Activated CD4-positive, alpha-beta T cell treated with anti-CD3 and anti-CD28 coated beads, Interleukin-2, Interleukin-6, amounts not matched to agents 100 ng/mL and 50 ng/mL, durations not matched to agents 16 hours and 8 hours (primary cell): ENCODE measurements at places on chromosomes 3 and 15.

- no peak for DNase-seq
These were observed 156.9 kb upstream of the RASGRP1 start for GRCh38 chr15:38721568-38721945.

DNA sequence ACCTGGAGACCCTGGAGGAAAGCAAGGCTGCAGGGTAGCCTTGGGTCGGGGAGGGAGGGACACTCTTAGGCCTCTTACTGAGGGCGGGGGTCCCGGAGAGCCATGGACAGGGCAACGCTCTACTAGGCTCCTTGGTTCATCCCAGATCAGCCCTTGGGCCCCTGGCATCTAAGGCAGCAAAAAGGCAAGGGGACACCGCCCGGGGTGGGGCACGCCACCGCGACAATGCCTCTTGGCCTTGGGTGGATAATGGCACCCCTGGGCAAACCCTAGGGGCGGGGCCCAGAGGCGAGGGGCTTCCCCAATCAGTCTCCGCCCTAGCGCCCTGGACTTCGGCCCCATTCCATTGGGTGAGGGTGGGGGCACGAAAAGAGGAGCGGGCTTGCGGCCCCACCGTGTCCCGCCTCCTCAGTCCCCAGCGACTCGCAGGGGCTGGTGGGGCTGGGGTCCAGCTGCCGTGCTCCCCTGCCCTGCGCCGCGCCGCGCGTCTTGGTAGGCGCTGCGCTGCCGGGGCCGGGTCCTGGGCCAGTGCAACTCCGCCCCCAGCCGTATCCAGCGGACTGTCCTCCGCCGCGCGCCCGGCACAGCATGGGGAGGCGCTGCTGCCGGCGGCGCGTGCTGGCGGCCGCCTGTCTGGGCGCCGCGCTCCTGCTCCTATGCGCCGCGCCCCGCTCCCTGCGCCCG, at the start of gene CHST13:
CHST13 (plus strand) TSS at position 411 of the 684 bp plus-strand sequence; CDS start at position 589, 178 bp downstream.
- DNase-seq, result no peak

DNA sequence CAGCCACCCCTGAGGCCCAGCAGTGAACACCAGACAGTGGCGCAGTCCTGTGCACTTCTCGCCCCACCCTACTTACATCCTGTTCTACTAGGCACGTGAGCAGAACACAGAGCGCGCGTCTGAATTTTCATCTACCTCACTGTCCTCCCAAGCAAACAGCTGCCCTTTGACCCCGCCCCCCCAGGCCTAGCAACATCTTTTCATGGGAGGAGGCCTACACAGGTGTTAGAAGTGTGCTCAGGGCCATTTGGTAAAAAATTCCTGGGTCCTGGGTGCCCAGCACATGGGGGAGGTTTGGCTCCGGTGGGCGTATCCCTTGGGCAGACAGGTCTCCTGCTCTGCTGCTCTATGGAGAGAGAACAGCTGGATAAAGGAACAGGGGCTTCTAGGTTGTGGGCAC, 95.0 kb downstream of the MYLK start:
- DNase-seq, result no peak

GRCh38 chr3:56942523-56942922, 117.9 kb upstream of the SPATA12 start:
- DNase-seq, result peak; percentile 65

GRCh38 chr3:10238345-10239183, 9.7 kb upstream of the TATDN2 start:
- peak; percentile 37 for DNase-seq

- no peak for DNase-seq
These were observed 2.4 kb downstream of the ADAMTS9 start for GRCh38 chr3:64685331-64685799.

- DNase-seq, result no peak
These were observed 86.4 kb downstream of the SYNPR start for GRCh38 chr3:63364495-63364894.

DNA sequence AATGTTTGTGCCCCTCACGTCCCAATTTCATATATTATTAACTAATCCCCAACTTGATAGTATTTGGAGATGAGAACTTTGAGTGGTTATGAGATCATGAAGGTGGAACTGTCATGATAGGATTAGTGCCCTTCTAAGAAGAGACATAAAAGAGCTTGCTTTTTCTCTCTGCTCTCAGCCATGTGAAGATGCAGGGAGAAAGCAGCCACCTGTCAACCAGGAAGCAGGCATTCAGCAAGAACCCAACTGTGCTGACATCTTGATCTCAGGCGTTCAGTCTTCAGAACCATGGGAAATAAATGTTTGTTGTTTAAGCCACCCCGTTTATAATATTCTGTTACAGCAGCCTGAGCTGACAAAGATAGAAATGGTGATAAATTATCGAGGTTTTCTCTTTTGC, 278.7 kb upstream of the KCNMB2 start:
- no peak for DNase-seq

- DNase-seq, result peak; percentile 94
These were observed 106.5 kb downstream of the TPRA1 start for GRCh38 chr3:127483902-127484591.

GRCh38 chr3:110311541-110311940, 760.1 kb upstream of the NECTIN3 start:
- no peak for DNase-seq

- no peak for DNase-seq
These were observed 24.7 kb upstream of the KIF23 start for GRCh38 chr15:69389426-69389825.

GRCh38 chr15:35014241-35014640, 26.2 kb upstream of the ZNF770 start:
- no peak for DNase-seq

DNA sequence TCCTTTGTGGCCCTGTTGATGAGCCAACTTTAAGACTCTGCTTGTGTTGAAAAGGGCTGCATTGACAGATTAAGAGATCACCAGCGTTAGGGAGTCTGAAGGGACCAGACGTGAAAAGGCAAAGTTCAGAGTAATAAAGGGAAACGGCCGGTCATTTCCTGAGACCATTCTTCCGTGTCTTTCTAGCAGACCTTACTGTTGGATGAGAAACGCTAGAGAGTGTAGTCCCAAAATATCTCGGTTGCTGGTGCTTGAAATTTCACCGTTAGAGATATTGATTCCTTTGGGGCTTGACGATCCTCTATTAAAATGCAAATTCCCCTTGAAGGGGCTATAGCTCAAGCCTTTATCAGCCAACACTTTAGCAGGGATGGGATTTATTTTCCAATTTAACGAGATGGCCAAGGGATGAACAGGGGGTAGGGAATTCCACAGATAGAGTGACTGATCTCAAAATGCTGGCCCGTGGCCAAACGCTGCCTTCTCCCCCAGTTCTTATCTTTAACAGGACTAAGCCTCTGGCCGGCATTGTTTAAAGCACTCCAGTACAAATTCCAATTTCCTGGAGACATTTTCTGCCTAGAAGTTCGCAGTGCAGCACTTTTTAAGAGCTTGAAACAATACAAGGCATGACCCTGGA, 250.4 kb downstream of the TJP1 start:
- peak; percentile 2 for DNase-seq

- no peak for DNase-seq
These were observed 15.1 kb upstream of the DLL4 start for GRCh38 chr15:40914013-40914412.

- DNase-seq, result peak; percentile 57
These were observed 728 bp downstream of the CRTC3 start for GRCh38 chr15:90530250-90531051.

DNA sequence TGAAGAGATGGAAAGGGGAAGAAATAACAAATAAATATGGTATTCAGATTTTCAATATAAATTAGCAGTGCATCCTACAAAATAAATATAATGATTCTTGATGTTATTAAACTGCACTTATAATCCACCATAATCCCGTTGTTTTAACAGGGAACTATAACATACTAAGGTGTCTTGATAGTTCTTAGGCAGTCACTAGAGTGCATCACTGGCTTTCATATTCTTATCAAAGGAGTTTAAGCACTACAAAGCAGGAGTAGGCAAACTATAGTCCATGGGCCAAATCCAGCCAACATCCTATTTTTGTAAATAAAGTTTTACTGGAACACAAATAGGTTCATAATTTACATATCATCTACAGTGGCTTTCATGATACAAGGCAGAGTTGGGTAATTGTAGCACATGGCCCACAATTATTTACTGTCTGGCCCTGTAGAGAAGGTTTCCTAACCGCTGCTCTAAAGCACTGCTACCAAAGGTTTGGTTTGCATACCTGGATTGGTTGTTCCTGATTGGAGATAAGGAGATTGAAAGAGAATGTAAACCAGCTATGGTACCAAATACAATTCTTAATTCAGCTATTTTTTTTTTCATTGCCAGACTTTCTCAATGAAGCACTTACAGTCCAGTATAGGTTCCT, 104.3 kb downstream of the ZNF280D start:
- DNase-seq, result no peak

DNA sequence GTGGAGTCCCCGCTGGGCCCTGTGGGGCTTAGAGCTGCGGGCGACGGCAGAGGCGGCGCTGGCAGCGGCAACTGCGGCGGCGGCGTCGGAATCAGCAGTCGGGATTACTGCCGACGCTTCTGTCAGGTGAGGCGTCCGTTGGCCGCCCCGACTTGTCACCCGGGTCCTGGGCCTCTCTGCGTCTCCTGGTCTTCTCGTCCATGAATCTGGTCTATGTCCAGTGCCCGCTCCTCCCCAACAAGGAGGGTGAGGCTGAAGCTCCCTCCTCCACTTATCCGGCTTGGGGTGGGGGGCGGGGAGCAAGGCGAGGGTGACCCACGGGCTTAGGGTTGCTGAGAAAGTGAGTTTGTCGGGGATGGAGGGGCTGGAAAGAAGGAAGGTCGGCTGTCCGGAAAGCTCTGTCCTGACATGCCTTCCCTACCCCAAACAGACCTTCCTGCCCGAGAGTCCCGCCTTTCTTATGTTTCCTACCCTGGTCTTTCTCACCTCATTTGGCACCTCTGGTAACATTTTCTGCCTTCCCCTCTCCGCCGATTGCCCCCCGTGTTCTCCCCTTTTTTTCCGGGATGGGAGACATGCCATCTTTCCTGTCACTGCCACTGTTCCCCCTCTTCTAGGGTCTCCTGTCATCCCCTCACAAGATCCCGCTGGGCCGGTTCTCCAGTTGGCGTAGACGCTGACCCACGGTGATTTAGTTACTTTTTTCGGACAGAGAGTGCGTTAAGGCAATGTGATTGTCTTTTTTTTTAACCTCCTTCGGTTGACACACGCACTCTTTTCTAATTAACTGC, 520 bp downstream of the ZNF654 start:
- DNase-seq, result peak; percentile 25

- DNase-seq, result peak; percentile 36
These were observed at the start of gene TRIM71 for GRCh38 chr3:32817558-32818228. Gene TRIM71 (plus strand): TSS chr3:32817997. CDS start chr3:32818081, 84 bp downstream.

DNA sequence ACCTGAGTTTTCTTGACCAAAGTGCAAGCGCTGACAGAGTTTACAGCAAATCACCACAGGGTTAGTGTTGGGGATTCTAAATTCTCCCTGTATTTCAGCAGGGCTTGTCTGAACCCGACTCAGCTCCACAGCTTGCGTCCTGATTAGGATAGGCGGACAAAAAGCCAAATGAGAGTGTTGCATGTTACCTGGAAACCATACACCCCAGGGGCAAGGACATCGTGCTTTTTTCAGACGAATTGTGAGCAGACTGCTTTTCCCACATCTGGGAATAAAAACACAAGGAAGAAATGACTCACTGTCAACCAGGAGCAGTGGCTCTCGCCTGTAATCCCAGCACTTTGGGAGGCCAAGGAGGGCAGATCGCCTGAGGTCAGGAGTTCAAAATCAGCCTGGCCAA, 3.0 kb downstream of the DZIP1L start:
- no peak for DNase-seq

DNA sequence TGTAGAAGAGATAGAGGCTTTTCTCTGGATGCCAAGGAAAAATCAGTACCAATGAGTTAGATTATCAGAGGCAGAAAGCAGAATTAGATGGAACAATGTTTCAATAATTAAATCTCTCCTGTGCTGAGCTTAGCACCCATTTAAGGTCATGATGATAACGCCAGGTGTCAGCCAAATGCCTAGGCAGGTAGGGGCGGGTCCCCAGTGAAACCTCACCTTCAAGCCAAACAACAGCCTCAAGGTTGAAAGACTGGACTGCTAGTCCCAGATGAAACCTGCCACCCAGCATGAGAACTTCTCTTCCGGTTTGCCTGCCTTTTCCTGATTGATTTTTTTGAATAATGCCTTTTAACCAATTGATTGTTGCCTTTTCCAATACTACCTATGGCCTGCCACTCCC, 363.0 kb downstream of the PLOD2 start:
- DNase-seq, result no peak

- no peak for DNase-seq
These were observed 103.3 kb upstream of the COL8A1 start for GRCh38 chr3:99534951-99535704.

DNA sequence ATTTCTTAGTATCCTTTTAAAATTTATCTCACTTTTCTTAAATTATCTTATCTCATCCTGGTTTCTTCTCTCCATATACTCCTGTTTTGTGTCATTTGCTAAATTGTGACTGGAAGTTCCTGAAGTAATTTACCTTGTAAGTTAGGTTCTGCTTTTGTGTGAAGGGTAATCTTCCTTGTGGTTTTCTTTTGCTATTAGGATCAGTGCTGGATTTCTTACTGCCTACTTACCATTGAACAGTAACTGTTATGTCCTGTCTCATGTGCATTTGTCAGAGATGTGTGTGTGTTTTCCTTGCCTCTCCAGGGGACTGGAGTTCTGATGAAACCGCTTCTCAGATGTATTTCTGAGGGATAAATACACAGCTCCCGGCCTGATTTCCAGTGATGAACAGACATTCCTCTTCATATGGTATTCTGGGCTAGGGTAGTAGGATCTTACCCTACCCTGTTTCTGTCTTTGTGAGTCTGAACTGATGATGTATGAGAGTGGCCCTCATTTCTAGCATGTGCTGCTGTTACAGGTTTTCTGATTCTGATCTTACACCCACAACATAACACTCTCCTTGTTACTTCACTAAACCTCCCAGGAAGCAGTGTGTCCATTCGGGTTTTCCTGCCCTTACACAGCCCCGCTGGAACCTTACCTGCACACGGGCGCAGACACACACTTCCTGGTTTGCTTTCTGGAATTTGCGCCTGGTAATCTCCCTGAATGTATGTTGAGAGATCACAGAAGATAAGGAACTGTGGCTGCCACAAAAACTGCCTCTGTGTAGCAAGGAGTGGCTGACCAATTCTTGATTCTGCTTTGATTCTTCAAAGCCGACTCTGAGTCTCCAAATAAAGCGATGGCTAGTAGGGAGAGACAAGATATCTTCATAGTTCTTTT, 14.7 kb downstream of the PAK2 start:
- DNase-seq, result no peak

- DNase-seq, result no peak
These were observed 11.4 kb downstream of the PLA2G4E start for GRCh38 chr15:42009474-42009873.

- DNase-seq, result no peak
These were observed 214.2 kb downstream of the MEIS2 start for GRCh38 chr15:36886191-36886590.

DNA sequence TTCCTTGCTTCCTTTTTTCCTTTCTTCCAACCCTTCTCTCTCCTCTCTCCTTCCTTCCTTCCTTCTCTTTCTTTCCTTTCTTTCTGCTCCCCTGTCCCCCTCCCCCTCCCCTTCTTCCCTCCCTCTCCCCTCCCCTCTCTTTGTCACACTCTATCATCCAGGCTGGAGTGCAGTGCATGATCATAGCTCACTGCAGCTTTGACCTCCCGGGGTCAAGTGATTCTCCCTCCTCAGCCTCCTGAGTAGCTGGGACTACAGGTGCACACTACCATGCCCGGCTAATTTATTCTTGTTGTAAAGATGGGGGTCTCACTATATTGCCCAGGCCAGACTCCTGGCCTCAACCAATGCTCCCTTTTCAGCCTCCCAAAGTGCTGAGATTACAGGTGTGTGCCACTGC, 18.7 kb downstream of the NFKBIZ start:
- DNase-seq, result no peak

- no peak for DNase-seq
These were observed 441.4 kb downstream of the DIPK2A start for GRCh38 chr3:144413068-144413467.
